ENCODE measurements at places on chromosomes 7 and 10. TPM values are rescaled to one million over a fixed set of nuclear protein-coding genes. Genes with fewer than 3 reads are reported as not detected.

Gene CAMK1D
- polyA plus RNA-seq, result 1.6 TPM

Gene SCRN1
- 81.4 TPM for polyA plus RNA-seq

Gene MUC3A
- polyA plus RNA-seq, result not detected

Gene SLIT1
- 0.02 TPM for polyA plus RNA-seq

Gene ZNF107
- polyA plus RNA-seq, result 1.8 TPM

Gene CH25H
- polyA plus RNA-seq, result 0.86 TPM

Gene GPR15LG
- polyA plus RNA-seq, result not detected

Gene NEBL
- not detected for polyA plus RNA-seq

Gene COG5
- 44.2 TPM for polyA plus RNA-seq

Gene AGR2
- not detected for polyA plus RNA-seq

Gene AIFM2
- 13.9 TPM for polyA plus RNA-seq

Gene AGR3
- not detected for polyA plus RNA-seq

Gene SPDYE2B
- polyA plus RNA-seq, result not detected

Gene MSS51
- polyA plus RNA-seq, result 1.3 TPM

Gene HHEX
- 2.6 TPM for polyA plus RNA-seq

Gene HOXA3
- polyA plus RNA-seq, result 0.15 TPM

Gene ADCYAP1R1
- 0.02 TPM for polyA plus RNA-seq

Gene HOGA1
- 0.17 TPM for polyA plus RNA-seq

Gene FAM237B
- polyA plus RNA-seq, result not detected
